ENCODE measurements at places on chromosomes 13 and 19. TPM values are rescaled to one million over a fixed set of nuclear protein-coding genes. Genes with fewer than 3 reads are reported as not detected.

DNA sequence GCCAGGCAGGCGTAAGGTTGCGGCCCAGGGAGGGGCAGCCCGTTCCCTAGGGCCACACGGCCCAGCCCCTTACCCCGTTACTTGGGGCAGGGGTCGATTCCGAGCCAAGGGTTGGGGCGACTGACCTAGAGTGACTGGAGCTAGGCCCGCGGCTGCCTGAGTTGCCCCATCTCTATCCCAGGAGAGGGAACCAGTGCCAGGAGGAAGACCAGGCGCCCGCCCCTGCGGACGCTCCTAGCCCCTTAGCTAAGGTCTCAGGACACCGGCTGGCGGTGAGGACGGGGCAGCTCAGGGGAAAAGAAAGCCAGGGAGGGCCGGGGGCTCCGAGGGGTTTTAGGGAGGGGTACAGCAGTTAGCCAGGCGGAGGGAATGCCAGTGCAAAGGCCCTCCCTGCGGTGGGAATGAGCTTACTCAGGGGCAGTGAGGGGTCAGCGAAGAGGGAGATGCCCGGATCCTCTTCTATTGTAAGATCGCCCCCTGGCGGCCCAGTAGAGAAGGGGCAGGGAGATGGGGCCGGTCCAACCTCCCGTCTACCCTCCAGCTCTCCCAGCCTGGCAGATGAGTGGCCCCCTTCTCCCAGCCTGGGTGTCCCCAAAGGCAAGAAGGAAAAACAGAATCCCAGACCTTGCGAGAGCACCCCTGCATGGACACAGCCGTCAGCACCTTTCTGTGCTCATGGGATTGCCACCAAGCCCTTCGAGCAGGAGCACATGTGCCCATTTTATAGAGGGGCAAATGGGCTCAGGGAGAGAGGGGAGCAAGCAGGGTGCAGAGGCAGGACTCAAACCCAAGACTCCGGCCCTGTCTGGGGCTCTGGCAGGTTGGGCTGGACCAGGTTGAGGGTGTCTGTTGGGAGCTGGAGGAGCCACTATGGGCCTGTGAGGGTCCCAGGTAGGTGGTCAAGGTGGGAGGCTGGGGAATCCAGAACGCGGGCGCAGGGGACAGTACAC is 16.3 kb downstream of the CILP2 start:
- no peak for DNase-seq

- no peak for DNase-seq
These were observed 506.3 kb downstream of the UQCRFS1 start for GRCh38 chr19:28706693-28707092.

GRCh38 chr19:46614114-46614722 is 10.7 kb downstream of the PTGIR start:
- peak; percentile 84 for DNase-seq

- DNase-seq: no peak
These were observed 21.9 kb downstream of the VRK3 start for GRCh38 chr19:50003254-50003788.

DNA sequence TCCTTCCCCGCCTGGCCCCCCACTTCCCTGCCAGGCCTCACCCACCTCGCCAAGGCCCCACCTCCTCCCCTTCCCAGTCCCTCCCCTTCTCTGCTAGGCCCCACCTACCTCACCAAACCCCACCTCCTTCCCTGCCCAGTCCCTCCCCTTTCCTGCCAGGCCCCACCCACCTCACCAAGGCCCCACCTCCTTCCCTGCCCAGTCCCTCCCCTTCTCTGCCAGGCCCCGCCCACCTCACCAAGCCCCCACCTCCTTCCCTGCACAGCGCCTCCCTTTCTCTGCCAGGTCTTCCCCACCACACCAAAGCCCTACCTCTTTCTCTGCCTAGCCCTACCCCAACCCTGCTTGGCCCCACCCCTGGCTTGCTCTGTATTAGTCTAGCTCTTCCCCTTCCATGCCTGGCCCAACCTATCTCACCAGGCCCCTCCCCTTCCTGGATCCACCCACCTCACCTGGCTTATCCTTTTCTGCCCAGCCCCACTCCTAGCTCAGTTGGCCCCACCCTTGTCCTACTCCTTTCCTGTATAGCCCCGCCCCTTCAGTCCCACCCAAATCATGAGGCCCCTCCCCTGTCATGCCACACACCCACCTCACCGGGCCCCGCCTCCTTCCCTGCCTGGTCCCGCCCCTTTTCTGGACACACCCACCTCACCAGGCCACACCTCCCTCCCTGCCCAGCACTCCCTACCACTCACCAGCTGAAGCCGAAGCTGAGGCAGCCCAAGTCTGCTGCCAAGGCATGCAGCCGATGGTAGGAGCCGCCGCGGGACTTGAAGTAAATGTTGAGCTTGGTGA is 16.2 kb downstream of the CERS1 start:
- no peak for DNase-seq

DNA sequence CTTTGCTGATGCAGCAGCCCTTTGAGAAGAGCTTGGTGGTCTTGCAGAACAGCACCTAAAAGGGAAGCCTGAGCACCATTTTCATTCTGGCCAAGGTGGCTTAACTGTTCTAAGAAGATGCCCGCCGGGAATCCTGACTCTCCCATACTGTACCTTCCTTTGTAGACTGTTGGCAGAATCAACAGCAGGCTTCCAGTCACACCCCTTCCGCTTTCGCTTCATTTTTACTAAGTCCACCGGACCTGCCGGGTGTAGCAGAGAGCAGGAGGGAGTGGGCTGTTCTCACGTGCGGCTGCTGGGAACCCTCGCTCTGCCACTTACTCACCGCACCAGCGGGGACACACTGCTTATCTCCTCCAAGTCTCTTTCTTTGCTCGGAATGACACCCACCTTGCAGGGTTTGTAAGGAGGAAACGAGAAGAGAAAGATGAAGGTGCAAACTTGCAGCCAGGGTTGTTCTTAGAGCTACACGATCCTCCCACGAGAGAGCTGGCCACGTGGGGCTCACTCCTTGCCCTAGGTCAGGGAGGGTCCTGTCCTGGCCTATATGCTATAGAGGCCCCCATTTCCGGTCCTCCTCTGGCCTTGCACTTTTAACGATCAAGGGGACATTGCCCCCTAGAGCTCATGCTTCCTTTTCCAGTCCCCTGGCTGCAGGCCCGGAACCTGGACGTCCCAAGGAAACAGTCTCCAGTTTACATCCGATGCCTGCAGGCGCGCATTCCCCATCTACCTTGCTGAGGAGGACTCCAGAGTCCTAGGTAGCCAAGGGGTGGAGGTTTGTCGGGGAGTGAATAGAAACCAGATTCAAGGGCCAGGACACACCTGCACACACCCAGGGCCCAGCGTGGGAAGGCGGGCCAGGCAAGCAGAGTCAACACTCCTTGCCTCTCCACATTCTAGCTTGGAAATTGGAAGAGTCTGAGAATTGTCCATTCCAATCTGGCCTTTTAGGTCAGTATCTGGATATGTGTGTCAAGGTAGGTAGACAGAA is 453.6 kb downstream of the IRS2 start:
- DNase-seq: no peak

DNA sequence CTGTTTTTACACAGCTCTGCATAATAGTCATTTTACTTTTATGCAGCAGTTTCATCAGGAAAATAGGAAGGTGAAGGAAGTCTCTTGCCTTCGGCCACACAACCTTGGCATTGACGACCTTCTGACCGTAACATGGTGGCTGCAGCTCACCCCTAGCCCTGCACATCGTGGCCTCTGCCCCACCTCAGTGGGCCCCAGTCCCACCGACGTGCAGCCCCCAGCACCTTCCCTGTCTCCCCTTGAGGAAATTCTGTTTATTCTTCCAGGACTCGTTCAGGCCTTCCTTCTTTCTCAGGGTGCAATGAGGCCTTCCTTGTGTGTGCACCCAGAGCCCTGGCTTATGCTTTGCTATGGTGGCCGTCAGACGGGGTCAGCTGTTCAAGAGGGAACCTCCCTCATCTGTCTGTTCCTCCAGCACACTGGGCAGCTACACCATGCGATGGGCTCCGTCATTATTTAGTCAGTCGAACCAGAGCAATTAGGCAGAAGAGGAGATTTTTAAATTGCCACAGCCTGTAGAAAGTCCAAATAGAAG is 33.3 kb downstream of the TMEM255B start:
- no peak for DNase-seq

GRCh38 chr13:39052944-39053343 is 14.7 kb downstream of the NHLRC3 start:
- DNase-seq: no peak

PRRG2 gene
- polyA plus RNA-seq: 0.18 TPM

DNA sequence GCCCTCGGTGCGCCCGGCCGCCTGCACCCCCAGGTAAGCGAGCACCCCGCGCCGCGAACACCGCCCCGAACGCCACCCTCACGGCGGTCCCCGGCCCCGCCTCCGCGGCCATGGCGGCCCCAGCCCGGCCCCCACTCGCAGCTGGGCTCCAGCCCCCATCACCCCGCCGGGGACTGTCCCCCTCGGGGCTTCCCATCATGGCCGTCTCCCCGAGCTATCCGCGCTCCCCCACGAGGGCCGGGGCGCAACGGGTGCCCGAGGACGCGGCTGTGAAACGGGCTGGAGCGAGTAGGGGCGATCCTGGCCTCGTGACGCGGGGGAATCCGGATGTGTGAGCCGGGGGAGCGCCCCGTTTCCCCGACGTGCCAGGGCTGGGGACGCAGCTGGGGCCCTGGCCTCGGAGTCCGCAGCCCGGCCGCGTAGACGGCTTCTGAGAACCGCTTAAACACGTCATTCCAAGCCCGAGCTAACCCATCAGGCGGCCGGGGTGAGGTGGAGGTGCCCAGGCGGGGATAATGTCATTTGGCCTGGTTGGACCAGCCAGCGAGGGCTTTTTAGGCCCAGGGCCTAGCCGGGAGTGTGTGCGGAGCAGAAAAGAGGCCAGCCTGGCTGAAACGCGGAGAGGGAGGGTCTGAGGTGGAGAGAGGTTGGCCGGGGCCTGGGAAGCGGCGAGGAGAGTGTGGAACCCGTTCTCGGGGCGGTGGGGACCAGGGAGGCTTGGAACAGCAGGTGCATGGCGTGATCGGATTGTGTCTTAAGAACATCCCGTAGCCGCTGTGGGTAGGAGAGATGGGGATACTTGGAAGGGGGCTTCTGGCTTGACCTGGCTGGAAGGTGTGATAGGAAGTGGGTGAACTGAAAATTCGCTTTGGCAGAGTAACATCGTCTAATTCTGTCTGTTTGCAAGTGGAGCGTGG is 550 bp downstream of the CERS4 start:
- peak; percentile 49 for DNase-seq

DNA sequence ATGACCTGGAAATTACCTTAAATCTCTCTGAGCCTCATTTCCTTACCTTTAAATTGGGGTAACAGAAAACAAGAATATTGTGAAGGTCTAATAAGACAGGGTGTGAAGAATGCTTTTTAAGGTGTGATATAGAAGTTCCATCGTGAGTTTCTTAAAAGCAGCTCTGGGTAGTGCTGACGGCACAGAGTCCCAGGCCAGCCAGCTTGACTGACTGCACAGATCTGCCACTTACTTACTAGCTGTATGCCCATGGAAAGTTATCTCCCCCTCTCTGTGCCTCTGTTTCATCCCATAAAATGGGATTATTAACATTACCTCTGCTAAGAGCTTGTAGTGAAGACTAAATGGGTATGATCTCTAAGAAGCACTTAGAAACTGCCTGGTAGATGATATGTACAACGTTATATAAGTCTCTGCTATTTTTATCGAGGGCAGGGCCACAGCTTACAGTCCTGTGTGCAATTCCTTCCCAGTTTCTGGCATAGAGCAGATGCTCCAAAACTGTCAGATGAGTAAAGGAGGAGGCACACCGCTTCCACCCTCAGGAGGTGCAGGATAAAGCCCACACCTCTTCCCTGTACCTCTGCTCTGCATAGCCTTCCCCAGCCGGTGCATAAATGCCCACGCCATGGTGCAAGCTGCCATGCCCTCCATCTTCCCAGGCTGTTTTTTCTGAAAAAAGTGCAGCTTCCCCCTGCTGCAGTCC is 99.6 kb downstream of the MBNL2 start:
- DNase-seq: no peak

MAN2B1 gene
- 35.6 TPM for polyA plus RNA-seq

DNA sequence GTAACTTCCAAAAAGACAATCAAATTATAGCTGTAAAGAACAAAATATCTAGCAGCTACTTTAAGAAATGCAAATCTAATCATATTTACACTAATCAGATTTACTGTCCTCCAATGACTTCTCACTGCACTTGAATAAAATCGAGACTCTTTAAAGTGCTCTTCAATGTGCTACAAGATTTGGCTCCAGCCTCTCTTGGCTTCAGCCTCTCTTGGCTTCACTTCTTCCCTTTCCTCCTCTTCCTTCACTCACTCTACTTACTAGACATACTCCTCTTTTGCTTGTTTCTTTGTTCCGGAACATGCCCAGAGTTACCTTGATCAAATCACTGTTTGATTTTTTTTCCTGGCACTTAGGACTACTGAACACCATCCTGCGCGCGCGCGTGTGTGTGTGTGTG is 495.4 kb downstream of the LMO7 start:
- peak; percentile 58 for DNase-seq

- no peak for DNase-seq
These were observed 27.3 kb upstream of the ZNF562 start for GRCh38 chr19:9702186-9702585.

- DNase-seq: no peak
These were observed 67.2 kb upstream of the FNDC3A start for GRCh38 chr13:48908381-48909055.

DNA sequence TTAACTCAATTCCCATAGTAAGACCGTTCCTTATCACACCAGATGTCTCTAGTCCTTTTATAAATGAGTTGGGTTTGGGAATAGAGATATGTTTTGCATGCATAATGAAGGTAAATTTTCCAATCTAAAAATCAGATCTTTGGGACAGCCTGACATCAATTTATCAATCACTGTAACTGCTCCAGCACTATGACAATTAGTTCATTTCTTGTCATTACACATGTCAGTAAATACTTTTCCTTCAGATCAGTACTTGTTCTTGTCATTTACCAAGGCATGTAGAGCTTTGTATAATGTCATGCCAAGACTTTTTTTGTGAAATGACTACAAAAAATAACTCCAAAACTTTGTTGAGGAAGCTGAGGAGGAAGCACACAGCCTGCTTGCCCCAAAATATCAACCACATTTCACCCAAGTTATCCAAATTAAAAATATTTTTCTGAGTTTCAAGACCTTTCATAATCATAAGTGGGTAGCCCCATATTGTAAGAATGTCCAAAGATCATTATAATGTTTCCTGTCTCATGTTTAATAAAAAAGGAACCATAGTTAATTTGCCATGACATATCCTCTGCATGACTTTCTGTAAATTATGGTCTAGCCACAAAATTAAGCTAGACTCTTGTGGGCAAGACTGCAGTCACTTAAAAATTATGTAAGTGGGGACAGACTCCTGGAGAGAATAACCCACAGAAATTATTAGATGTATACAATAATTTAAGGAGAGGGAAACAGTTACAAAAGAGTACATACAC is 586.8 kb downstream of the TBC1D4 start:
- no peak for DNase-seq

TMEM221 gene
- polyA plus RNA-seq: 1.5 TPM

TSSK6 gene
- polyA plus RNA-seq: 1.2 TPM

Measured in hindlimb muscle (tissue), 1 donor.